ENCODE measurements at places on chromosomes 11 and 22.

GRCh38 chr22:17827466-17827865 is 53.2 kb upstream of the BID start:
- no peak for DNase-seq

DNA sequence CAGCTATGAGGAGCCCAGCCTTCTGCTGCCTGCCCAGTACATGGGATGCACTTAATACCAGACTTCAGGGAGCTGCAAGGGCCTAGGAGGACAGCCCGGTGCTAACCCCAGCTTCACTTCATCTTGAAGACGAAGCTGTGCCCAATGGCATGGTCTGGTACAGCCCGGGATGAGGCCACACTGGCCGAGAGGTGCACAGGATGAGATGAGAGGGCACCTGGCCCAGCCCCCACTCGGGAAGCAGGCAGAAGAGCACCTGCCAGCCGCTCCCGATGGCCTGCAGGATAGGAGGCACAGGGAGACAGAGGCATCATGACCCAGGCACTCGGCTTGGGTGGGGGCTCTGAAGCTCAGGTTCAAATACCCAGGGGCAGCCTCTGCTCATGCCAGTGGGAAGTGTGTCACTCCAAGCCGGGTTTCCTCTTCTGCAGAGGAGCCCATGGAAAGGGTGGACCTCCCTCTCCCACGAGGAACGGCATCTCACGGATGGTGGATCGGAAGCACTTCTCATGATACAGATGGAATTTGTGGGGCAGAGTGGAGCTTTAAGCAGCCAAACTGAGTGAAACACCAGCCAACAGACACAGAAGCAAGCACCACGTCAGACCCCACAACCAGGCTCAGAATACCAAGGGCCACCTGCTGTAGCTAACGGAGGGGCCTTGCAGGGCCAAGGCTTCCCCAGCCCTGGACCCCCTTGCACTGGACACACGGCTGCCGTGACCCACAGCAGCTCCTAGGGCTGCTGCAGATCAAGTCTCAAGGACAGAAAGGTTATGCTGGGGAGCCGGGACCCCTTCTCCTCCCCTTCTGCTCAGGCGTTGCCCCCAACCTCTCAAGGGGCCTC is 875.2 kb downstream of the BRD1 start:
- DNase-seq: no peak

DNA sequence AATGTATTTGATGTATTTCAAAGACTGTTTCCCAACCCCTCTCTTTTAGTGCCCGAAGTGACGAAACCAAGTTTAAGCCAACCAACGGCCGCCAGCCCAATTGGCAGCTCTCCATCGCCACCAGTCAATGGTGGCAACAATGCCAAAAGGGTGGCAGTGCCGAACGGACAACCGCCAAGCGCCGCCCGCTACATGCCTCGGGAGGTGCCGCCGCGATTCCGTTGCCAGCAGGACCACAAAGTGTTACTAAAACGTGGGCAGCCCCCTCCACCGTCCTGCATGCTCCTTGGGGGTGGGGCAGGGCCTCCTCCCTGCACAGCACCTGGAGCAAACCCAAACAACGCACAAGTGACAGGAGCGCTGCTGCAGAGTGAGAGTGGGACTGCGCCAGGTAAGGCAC is 84.1 kb downstream of the TNRC6B start:
- no peak for DNase-seq

- no peak for DNase-seq
Observed at GRCh38 chr11:83410605-83411565, 124.7 kb upstream of the CCDC90B start.

GRCh38 chr11:108368134-108368533 is 99.2 kb downstream of the C11orf65 start:
- no peak for DNase-seq

GRCh38 chr11:133950874-133951326 is 5.9 kb downstream of the IGSF9B start:
- no peak for DNase-seq

DNA sequence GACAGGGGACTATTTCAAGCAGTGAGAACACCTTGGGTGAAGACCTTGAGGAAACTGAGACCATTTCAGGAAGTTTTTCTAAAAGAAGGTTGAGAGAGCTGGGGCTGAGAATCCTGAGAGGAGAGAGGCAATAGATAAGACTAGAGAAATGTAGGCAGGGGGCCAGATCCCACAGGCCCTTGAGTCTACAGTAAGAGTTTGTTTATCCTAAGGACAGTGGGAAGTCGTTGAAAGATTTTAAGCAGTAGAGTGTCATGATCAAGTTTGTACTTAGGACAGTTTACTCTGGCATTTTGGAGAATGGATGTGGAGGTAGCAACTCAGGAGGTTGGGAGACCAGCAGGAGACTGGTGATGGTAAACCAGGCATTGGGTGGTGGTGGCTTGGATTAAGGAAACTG is 17.1 kb downstream of the HSD17B12 start:
- no peak for DNase-seq

GRCh38 chr22:22045571-22046335 is 63.2 kb upstream of the TOP3B start:
- no peak for DNase-seq

GRCh38 chr11:23143022-23143421 is 282.7 kb upstream of the CCDC179 start:
- no peak for DNase-seq

- DNase-seq: no peak
Observed at GRCh38 chr11:118894192-118894591, 10.5 kb downstream of the CXCR5 start.

- no peak for DNase-seq
Observed at GRCh38 chr22:43131773-43132501, 11.3 kb downstream of the MCAT start.

GRCh38 chr11:71435278-71435951 is 12.8 kb downstream of the DHCR7 start:
- DNase-seq: no peak

DNA sequence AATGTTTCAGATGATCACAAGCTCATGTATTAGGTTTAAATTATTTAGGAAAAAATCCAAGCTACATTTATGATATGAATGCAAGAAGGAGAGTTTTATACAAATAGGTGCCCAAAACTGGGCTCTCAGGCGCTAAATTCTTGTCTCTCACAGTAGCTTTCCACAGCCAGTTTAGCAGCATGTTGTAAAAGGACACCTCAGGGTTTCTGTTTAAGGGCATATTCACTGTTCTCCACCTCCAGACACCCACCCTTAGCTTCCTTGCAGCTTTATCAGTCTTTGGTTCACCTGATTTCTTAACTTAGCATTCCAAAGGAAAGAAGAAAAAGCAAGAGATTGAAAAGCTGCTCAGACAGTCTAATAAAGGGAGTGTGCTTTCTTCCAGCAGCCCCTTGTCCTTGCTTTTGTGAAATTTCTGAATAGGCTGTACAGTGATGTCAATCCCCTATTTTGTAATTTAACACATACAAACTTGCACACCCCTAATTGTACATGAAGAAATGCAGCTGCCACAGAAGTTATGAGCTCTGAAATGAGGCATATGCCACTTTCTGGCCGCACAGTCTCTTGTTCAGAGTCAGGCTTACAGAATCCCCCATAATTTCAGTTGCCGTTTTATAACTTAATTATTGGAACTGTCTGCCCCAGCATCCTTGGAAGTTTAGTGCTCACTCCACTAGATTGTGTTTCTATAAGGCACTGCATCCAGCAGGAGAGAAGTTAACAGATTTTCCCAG is 262.1 kb downstream of the DDX10 start:
- DNase-seq: no peak

GRCh38 chr11:87879118-87879517 is 296.1 kb downstream of the RAB38 start:
- no peak for DNase-seq
